ENCODE measurements at places on chromosomes 3 and 15. TPM values are rescaled to one million over a fixed set of nuclear protein-coding genes. Genes with fewer than 3 reads are reported as not detected.

PYGO1 gene
- polyA plus RNA-seq: 7.7 TPM

CCR3 gene
- polyA plus RNA-seq: not detected

CYP8B1 gene
- not detected for polyA plus RNA-seq

VIPR1 gene
- not detected for polyA plus RNA-seq

ROBO1 gene
- polyA plus RNA-seq: 61.6 TPM

C3orf22 gene
- polyA plus RNA-seq: not detected

GOLGA6A gene
- not detected for polyA plus RNA-seq

ZNF501 gene
- 3.9 TPM for polyA plus RNA-seq

TRIM59 gene
- polyA plus RNA-seq: 10.9 TPM

CFAP44 gene
- 1.3 TPM for polyA plus RNA-seq

CAV3 gene
- not detected for polyA plus RNA-seq

CHD2 gene
- 62.6 TPM for polyA plus RNA-seq

SNURF gene
- 12.0 TPM for polyA plus RNA-seq

ARPIN gene
- polyA plus RNA-seq: 11.1 TPM

CGNL1 gene
- 0.25 TPM for polyA plus RNA-seq
